COLO829 (cell line): ENCODE measurements at places on chromosomes 12 and 14.

GRCh38 chr12:67677166-67677565, 28.6 kb downstream of the DYRK2 start:
- DNase-seq = no peak

DNA sequence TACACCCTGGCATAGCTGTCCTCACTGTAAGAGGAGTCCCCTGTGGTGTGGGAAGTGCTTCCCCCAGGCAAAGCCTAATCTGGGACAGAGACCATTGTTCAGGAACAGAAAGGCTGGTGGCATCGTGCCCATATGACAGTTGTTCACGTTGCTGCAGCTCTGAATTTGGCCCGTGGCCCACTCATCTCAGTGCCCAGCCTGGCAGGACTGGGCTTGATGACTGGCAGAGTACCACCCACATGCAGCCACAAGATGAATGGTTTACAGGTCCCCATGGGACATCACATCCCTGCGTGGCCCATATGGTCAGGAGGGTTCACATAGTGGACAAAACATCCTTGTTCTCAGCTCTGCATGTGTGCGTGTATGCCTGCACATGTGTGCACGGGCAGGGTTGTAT, 17.5 kb downstream of the IQSEC3 start:
- DNase-seq = peak; percentile 61

DNA sequence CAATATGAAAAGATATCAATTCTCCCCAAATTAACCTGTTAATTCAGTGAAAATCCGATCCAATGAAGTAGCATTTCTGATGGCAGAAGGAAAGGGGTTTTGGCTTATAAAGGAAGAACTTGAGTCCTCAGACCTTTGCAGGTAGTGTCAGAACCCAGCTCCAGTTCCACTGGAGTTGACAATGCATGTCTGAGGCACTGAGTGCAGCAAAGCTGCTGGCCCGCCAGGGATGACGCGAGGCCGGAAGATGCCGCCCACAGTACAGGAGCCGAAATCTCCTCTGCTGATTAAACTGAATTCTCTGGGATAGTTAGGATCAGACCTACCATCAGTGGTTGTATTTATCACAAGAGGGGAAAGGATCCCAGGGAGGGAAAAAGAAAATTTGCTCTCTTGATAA, 220.7 kb downstream of the MSRB3 start:
- DNase-seq = no peak

DNA sequence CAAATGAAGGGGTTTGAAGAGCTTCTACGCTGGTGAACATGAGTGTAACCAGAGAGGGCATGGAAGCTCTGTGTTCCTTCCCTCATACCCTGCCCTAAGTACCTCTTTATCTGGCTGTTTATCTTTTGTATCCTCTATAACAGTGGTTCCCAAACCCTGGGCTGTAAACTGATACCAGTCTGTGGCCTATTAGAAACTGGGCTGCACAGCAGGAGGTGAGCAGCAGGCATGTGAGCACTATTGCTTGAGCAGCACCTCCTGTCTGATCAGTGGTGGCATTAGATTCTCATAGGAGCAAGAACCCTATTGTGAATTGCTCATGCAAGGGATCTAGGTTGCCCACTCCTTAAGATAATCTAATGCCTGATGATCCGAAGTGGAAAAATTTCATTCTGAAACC, 172.9 kb upstream of the AVPR1A start:
- DNase-seq = no peak

DNA sequence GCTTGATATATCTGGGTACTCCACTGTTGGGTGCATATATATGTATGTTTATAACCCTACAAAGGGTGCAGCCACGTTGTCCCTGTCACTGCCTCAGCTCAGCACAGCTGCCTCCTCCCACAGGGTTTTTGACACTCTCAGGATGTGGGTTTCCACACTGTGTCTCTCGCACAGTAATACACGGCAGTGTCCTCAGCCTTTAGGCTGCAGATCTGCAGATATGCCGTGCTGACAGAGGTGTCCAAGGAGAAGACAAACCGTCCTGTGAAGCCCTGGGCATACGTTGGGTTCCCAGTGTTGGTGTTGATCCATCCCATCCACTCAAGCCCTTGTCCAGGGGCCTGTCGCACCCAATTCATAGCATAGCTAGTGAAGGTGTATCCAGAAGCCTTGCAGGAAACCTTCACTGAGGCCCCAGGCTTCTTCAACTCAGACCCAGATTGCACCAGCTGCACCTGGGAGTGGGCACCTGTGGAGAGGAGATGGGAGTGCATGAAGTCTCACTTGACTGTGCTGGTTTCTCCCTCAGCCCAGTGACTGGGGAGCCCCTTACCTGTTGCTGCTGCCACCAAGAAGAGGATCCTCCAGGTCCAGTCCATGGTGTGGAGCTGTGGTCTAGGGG, 498.7 kb downstream of the TMEM121 start:
- no peak for DNase-seq

GRCh38 chr14:90630171-90630806, 185.9 kb downstream of the TTC7B start:
- no peak for DNase-seq

DNA sequence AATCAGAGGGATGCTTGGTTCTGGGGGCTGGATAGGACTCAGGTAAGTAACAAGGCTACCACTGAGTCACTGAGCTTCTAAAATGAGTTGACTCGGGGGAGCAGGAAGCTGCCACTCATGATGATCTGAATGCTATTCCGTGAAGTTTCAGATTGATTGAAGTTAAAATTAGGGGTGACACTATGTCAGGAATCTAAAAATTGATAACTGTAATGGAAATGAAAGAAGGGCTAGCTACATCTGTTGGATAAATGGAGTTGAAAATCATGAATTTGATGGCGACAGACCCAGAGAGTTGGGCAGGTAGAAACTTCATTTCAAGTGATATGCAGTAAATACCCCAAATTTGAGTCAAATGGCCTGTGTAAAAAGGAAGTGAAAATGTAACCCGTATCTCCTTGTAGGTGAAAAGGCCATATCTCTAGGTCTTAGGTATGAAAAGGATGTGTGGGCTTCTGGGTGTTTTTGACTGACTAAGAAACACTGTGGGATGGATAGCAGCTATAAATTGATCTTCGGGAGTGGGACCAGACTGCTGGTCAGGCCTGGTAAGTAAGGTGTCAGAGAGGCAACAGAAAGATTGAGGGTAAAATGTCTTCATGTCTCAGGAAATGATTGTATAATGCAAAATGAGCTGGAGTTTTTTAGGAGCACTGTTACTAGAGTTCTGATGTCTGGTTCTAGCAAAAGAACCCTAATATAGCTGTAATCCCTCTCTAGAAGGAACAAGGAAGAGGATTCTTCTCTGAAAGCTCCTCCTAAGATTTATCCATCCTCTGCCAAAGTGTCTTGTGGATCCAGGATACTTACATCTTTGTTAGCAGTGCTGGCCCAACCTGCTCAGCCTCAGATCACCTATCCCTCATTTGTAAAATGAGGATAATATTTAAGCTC, 57.3 kb downstream of the DAD1 start:
- DNase-seq = no peak

GRCh38 chr14:80792771-80793170, 148.8 kb downstream of the CEP128 start:
- DNase-seq = no peak

- no peak for DNase-seq
Observed at GRCh38 chr12:89965993-89966392, 257.4 kb upstream of the ATP2B1 start.

DNA sequence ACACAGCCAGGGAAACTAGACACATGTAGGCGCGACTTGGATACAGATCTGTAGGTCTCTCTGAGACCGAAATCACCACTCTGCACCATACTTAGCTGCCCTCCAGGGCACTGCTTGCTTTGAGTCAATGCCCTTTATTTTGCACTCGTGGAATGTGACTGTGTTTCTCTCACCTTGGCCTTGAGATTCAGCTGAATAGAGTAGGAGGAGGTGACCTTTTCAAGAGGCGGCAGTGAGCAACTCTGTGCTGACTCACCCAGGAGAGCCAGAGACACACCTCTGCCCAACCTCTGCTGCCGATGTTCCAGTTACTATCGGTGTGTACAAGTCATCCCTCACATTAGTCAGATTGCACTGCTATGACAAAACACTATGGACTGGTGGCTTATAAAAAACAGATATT, 583.4 kb downstream of the VRK1 start:
- DNase-seq = no peak

DNA sequence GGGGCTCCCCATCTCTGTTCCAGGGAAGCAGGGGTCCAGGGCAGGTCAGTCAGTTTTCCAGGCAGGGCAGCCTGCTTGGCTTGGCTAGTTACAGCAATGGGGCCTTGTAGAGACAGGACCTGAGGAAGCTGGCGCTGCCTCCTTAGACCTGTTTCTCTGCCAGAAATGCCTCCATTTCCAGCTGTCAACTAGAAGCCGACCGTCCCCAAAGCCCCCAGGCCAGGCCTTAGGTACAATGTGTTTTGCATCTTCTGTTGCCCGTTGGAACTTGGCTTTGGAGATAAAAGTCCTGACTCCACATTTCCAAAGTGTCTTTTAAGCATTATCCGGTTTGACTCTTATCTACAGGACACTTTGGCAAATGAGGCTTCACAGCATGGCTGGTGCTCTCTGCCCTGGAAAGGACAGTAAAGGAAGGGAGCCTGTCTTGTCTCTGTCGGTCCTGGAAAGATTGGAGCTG, 42.6 kb downstream of the KRT80 start:
- no peak for DNase-seq

GRCh38 chr12:59040656-59041055, 120.4 kb upstream of the LRIG3 start:
- no peak for DNase-seq

GRCh38 chr12:25151476-25151875, 43.5 kb downstream of the DNAI7 start:
- DNase-seq = peak; percentile 66

- DNase-seq = no peak
Observed at GRCh38 chr12:2228535-2228934, 175.7 kb downstream of the CACNA1C start.

DNA sequence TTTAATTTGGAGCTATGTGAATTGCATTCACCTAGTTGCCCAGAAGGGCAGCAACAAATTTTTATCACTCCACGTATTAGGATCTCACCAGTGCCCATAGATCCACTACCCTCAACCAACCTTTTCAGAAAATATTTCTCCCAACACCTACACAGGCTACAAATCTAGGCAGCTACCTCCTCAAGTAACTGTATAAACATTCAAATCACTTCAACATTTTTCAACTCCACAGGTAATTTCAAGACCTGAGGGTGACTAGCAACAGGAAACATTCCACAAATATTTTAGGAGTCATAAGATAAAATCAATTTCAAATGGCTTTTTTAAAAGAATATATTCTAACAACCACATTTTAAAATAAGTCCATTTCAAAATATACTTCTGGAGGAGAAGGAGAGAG, 12.9 kb downstream of the PHLDA1 start:
- DNase-seq = no peak

GRCh38 chr12:119659289-119659897, 8.5 kb upstream of the PRKAB1 start:
- DNase-seq = peak; percentile 51

- DNase-seq = no peak
Observed at GRCh38 chr12:119751961-119752360, 84.0 kb downstream of the PRKAB1 start.

GRCh38 chr12:2376908-2377657, 324.3 kb downstream of the CACNA1C start:
- DNase-seq = no peak

GRCh38 chr12:52310622-52311284, 10.4 kb downstream of the KRT83 start:
- DNase-seq = no peak

DNA sequence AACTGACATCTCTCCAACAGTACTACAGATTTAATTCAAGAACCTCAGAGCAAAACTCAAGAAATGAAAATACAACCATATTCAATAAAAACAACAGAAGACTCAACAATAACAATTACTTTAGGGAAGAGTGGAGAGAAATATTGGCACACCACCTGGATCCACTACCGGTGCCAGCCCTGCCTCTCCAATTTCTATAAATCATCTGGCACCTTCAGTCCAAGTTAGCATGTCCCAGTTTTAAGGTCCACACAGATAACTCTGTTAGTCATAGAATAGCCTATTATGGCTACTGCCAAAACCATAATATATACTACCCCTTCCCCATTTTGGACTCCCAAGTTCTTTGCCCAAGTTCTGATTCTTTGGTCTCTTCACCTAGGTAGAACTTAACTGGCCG, 69.9 kb upstream of the PSMA6 start:
- DNase-seq = no peak
